BE2C (cell line): ENCODE measurements at places on chromosomes 3 and 15.

DNA sequence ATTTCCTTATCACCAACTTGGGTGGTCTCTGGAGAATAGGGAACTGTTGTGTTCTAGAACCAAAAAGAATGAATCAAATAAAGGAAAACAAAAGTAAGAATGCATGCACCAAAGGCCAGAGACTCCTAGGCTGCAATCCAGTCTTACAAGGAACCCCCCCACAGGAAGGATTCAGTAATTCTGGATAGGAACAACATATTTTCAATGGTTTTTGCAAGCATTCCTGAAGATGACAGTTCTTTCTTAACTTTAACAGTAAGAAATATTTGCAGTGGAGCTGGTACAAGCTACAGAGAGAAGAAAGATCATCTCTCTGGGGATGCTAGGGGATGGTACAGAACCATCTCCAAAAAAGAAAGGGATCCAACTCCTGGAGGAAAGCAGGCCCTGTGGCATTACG lies 116.2 kb upstream of the CHRM5 start:
- DNase-seq = no peak

GRCh38 chr15:88986949-88987590 lies 73.9 kb upstream of the MFGE8 start:
- no peak for DNase-seq

- no peak for DNase-seq
These were observed 65.4 kb upstream of the XCR1 start for GRCh38 chr3:46092702-46093080.

GRCh38 chr3:194034346-194035336 lies 101.3 kb upstream of the HES1 start:
- no peak for DNase-seq

DNA sequence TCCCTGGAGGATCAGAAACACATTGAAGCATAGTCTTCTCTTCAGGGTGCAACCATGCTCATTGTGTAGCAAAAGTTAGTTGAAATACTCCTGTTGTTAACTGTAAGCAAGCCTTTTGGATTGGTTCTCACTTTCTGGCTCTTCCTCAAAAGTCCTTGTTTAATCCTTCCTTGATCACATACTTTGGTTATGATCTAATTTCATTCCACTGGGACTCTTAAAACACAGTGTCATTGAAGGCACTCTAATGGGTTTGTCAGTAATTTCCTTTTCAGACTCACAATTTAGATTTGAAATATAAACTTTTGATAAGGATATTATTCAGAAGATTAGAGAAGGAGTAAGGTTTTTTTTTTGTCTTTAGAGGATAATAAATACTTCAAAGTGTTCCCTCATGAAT lies 451.7 kb upstream of the SGO1 start:
- no peak for DNase-seq

GRCh38 chr3:102398666-102399065 lies 36.1 kb upstream of the ZPLD1 start:
- DNase-seq = no peak
